DMS79 (cell line): ENCODE measurements at places on chromosomes 7 and 10.

DNA sequence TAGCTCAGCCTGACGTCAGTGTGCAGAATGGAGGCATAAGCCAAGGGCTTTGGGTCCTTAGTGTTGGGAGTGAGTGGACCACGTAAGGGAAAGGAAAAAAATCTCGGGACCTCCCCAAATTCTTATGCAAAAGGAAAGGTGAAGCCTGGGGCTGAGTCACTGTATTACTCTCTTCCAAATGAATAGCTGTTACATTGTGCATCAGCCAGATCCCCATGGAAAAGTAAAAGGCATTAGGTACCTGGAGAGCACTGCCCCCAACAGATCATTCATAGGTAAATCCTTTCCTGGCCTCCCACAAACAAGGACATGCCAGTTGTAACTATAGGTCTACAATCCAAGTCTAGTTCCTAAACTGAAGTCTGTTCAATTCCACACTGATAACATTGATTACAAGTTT is 170.5 kb downstream of the C1GALT1 start:
- no peak for DNase-seq

- DNase-seq: no peak
Measured at GRCh38 chr10:124419635-124420034, 912 bp upstream of the OAT start.

DNA sequence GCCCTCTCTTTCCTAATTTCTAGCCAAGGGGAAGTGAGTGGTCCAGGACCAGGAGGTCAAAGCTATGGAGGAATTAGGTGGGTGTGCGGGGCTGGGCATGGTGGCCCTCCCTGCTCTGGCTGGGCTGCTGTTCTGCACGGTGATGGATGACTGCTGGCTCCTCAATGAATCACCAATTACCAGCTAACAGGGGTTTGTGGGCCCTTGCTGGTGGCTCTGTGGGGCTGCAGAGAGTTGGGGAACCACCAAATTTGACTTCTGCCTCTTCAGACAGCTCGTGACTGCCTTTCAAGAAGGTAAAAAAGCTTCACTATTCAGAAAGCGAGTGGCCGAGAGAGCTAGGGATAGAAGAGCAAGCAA is 35.0 kb upstream of the HABP2 start:
- no peak for DNase-seq

DNA sequence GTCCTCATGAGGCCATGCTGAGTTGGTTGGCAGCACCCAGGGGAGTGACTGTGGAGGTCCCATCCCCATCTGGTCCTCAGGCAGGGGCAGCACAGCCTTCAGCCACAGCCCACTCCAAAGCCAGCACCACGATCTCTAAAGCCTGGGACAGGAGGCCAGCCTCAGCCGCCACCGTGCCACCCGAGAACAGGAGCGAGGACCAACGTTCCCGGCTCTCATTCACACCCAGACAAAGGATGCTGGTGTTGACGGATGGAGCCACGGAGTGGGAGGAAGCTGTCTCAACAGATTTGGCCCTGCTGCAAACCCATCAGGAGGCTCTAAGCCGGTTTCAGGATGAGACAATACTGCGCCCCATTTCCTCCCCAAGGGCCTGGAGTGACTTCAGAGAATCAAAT is 42.7 kb upstream of the PPP2R2D start:
- no peak for DNase-seq

DNA sequence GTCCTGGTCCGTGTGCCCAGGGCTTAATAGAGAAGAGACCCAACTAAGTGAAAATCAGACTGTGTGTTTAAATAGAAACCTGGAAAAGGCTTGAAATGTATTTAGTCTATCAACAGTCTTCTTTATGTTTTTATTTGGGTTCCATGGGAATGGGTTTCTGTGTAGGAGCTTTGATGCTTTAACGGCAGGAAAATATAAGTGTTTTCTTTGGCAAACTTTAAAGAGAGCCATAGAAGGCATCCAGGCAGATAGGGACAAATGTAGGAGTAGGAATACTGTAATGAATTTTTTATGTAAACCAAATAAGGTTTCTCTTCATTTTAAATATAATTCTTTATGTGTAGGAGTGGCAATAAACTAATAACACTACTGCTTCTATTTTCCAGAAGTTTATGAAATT is 989.0 kb downstream of the GATA3 start:
- no peak for DNase-seq

DNA sequence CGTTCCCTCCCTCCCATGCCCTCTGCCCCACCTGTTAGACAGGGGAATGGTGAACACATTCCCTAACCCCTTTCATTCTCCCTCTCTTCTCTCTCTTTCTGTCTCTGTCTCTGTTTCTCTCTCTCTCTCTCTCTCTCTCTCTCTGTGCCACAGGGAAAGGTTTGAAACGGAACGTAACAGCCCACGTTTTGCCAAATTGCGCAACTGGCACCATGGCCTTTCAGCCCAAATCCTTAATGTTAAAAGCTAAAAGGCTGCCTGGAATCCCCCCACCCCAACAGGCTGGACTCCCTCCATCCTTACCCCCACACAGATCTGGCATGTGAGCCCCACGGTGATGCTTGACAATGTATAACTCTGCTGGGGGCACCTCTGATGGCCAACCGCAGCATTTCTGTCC is 30.8 kb downstream of the LDB3 start:
- no peak for DNase-seq

DNA sequence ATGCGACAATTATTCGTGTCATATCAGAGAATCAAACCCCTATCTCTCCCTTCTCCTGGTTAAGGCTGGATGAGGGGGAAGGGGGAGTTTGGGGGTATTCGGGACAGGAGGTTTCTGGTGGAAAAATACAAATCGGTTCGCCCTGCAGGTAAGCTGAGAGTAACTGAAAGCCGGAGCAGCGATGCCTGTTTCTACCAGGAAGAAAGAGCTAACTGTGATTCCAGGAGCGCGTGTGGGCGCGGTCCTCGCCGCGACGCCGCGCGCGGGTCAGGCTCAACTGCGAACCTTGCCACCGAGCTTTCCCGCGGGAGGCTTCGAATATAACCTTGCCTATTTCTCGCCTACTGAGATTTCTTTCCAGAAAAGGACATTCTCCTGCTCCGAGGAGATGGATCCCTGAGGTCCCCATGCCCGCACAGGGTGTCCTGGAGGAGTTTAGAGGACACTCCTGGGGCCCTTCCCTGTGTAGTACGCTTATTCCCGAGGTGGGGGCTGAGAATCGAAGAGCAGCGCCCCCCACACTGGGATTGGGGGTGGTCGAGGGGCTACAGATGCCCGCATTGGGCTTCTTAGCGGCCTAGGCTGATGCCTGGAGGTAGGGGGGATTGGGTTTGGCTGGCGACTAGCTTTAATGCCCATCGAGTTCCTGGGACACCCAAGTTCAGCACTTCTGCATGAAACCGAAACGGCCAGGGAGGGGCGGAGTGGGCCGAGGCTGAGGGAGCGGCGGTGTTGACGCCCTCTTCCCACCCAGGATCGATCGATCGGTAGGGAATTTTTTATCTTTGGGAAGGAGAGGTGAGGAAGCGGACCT is 13.0 kb upstream of the DLX6 start:
- no peak for DNase-seq

DNA sequence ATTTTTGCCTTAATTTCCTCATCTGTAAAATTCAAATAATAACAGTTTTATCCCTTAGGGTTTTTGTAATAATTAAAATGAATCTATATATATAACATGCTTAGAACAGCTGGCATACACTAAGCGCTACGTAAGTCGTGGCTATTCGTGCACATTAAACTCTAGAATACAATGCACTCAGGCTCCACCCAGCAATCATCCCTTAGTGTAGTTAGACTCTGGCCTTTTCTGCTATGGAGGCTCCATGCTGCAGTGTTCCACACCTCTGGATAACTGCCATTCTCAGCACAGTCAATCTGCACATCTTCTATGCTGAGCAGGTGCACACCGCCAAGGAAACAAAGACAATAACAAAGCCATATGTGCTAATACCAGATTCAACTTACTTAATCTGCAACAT is 92.9 kb downstream of the IPMK start:
- no peak for DNase-seq

DNA sequence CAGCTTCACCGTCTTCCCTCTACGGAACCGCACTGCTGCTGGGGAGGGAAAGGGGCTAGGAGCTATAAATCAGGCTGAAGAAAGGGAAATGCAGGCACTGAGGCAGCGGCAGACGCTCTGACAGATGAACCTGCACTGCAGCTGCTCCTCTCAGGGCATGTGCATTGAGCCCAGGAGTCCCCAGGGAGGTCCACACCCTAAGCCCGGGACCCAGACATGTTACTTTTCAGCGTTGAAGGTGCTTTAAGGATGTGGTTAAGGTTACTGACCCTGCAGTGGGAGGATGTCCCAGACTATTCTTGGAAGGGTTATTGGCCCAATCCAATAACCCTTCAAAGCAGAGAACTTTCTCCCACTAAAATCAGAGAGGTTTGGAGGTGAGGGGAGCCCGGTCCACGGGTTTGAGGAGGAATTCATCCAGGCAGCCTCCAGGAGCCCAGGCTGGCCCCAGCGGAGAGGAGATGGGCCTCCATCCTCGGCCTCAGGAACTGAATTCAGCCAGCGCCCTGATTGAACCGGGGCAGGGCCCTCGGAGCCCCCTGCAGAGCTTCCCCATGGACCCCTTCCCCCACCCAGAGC is 75.4 kb downstream of the ADARB2 start:
- no peak for DNase-seq

GRCh38 chr10:43930777-43931176 is 282.1 kb upstream of the ZNF32 start:
- no peak for DNase-seq

GRCh38 chr10:6348096-6348874 is 145.6 kb downstream of the PFKFB3 start:
- no peak for DNase-seq

GRCh38 chr10:94361171-94361794 is 1.5 kb downstream of the NOC3L start:
- no peak for DNase-seq

- no peak for DNase-seq
Measured at GRCh38 chr10:28796606-28797512, 119.5 kb downstream of the BAMBI start.

GRCh38 chr7:122352454-122352853 is 47.9 kb upstream of the FEZF1 start:
- no peak for DNase-seq

- no peak for DNase-seq
Measured at GRCh38 chr7:39408906-39409305, 157.3 kb upstream of the YAE1 start.

- no peak for DNase-seq
Measured at GRCh38 chr10:34156781-34157425, 658.2 kb downstream of the PARD3 start.

DNA sequence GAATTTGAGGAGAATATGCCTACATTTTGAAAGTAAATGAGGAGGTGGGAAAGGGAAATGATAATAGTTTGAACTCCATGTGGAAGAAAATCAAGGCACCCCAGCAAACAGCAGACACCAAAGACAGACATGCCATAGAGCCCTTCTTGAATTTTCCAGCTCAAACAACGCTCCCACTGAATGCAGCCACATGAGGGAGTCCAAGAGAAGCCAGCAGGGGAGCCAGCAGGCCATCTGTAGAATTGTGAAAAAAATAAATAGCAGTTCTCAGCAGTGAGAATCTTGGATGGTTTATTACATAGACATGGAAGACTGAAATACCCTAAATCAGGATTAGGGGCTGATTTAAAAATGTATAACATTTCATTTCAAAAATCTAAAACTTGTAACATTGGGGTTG is 1567.3 kb upstream of the LRRTM3 start:
- DNase-seq: no peak

DNA sequence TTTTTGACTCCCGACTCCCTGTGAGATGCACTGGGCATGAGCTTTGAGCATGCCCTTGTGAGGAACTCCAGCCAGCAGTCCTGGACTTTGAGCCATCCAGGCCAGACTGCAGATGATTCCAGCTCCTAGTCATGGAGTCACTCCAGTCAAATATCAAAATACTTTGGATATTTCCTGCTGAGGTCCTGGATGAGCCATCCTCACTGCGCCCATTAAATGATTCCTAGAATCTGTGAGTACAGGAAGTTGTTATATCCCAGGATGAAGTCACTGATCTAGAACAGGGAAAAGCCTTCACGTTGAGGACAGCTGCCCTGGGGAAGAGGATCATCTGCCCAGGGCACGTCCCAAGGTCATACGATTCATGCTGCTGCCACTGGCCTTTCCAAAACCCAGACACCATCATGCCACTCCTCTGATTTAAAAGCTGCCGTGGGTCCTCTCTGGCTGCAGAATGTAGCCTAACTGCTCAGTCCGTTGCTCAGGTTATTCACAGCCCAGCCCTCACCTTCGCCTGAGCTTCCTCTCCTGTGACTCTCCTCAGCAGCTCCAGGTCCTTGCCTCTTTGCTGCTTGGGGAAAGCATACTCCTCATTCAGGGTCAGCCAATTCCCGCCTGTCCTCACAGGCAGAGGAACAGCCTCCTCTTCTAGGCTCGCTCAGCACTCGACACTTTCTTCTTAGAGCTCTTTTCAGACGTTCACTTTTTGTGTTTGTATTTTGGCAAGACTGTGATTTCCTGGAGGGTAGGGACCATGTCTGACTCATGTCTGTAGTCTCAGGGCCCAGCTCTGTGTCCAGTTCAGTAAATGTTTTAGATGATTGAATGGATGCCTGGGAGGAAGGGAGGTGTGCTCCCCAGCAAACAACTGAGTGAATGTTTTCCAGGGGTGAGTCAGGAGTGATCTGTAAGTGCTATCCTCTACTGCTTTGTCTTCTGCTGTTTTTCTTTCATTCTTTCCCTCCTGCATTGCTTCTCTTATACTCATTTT is 157.8 kb downstream of the SNX10 start:
- no peak for DNase-seq

GRCh38 chr7:45069444-45070253 is 19.1 kb downstream of the NACAD start:
- no peak for DNase-seq

- no peak for DNase-seq
Measured at GRCh38 chr10:71292624-71293445, 26.2 kb upstream of the SLC29A3 start.

- DNase-seq: no peak
Measured at GRCh38 chr10:45380903-45381620, 7.0 kb downstream of the ALOX5 start.

GRCh38 chr10:14474656-14475055 is 143.9 kb upstream of the FRMD4A start:
- DNase-seq: no peak

- no peak for DNase-seq
Measured at GRCh38 chr10:28520346-28520745, 12.6 kb upstream of the WAC start.

- DNase-seq: peak; percentile 88
Measured at GRCh38 chr7:70512144-70512543, 619.8 kb upstream of the GALNT17 start.

- no peak for DNase-seq
Measured at GRCh38 chr7:6121141-6121540, 90.0 kb downstream of the ANKRD61 start.

DNA sequence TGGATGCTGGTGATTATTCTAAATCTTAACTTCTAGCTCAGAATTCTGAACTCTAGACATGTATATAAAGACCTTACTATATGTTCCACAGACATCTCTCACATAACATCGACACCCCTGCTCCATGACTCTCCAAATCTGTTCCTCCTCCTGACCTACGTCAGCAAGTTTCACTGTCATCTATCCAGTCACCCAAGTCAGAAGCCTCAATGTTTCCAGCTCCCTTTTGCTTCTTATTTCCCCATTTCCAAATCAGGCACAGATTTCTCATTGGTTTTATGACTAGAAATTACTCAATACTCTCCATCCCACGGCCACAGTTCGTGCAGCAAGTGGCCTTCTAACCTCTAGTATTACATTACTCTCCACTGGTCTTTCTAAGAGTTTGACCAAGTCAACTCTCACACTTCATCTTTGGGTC is 28.5 kb downstream of the EPC1 start:
- DNase-seq: no peak
